ENCODE measurements at places on chromosomes 2 and 18.

GRCh38 chr2:217162533-217162932 lies 302.7 kb upstream of the TNP1 start:
- peak; percentile 56 for DNase-seq

GRCh38 chr2:239268082-239268481 lies 132.7 kb downstream of the HDAC4 start:
- no peak for DNase-seq

DNA sequence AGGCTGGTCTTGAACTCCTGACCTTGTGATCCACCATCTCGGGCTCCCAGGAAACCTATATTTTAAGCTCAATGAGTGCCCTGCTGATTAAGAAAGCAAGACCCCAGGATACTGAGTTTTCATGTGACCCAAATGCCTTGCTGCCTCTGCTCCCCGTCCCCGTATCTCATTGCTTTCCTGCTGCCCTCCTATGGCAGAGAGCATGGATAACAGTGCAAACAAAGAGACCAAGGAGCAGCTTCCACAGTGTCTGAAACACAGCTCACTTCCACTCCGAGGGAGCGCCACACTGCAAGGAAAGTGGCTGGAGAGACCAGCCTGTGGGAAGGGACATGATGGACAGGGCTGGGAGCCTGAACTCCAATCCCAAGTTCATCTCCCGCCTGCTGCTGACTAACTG lies 246.8 kb downstream of the TMEM182 start:
- no peak for DNase-seq

GRCh38 chr2:137748533-137748932 lies 215.7 kb upstream of the HNMT start:
- no peak for DNase-seq

Data from CD8-positive, alpha-beta T cell (primary cell).